Central memory CD4-positive, alpha-beta T cell (primary cell): ENCODE measurements at places on chromosomes 2 and 18.

- no peak for DNase-seq
Measured at GRCh38 chr18:49241852-49242251, 218.6 kb downstream of the DYM start.

DNA sequence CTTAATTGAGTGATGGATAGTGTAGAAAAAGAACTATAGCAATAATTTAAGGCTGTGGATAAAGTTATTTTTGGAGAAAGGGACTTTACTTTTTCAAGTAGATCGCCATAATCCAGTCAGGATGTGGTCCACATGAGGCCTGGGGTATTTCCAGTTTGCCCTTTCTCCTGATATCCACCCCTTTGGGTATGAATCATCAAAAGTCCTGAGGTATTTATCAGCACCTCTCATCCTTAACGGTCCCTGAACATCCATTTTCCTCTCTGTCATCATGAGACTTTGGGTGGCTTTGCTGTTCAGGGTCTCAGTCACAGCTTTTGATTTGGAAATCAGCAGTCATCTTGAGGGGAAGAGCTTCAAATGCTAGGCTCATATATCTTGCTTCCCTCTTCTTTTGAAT lies 39.3 kb upstream of the ELAC1 start:
- no peak for DNase-seq

DNA sequence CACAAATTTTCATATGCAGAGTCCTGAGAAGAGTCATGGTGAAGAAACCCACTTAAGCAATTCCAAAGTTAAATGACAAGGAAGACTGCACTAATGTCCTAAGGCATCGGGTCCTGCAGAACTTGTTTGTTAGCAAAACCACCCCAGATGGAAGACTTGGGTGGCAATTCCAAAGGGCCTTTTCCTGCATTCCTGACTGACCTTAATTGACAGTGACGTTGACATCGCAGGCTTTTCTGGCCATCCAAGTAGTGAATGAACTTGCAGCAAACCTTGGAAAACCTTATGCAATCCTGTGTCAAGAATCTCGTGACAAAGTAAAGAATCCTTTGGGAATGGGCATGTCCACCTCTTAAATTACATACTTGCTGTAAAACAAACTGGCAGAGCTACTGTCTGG lies 112.5 kb upstream of the SH3BP4 start:
- no peak for DNase-seq

- DNase-seq: no peak
Measured at GRCh38 chr2:938181-939005, 12.3 kb upstream of the SNTG2 start.

GRCh38 chr2:234843411-234843810 lies 108.4 kb upstream of the SH3BP4 start:
- no peak for DNase-seq

DNA sequence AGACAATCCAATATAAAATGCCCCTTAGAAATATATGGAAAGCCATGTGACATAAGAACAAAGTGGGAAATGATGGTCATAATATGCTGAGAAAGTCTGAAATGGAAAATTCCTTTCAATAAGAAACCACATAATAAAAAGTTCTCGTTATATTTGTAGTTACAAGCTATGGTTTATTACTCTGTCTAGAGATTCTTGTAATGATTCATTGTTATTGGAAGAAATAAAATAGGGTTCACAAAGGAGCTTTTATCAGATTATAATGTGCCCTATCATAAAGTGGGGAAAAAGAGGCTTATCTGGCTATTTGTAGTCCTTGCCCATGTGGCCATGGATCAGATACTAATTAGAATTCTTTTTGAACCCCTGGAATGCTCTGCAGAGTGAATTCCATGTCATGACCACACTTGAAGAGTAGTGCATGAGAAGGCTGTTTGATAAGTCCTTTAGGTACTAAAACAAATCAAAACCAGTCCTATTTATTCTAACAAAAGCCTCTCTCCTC lies 420.7 kb upstream of the NRP2 start:
- no peak for DNase-seq

DNA sequence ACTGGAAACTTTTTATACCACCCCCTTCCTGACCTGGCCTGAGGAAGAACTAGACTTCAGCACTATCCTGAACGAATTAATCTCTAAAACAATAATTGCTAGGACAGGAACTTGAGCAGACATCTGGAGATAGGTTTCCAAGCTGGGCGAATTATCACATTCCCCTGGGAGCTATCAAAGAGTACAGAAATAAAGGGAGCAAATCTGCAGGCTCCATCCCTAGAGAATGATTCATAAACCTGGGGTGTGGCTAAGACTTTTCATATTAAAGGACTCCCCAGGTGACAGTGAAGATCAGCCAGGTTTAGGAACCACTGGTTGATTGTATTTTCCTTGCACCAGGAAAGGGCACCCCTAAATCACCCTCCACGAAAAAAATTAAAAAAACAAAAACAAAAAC lies 105.6 kb upstream of the NOL4 start:
- DNase-seq: no peak

GRCh38 chr2:173680574-173680973 lies 284.6 kb downstream of the SP3 start:
- no peak for DNase-seq

- no peak for DNase-seq
Measured at GRCh38 chr18:449374-449773, 51.1 kb downstream of the COLEC12 start.

GRCh38 chr2:185245216-185245615 lies 493.4 kb upstream of the FSIP2 start:
- no peak for DNase-seq

- DNase-seq: no peak
Measured at GRCh38 chr2:67883316-67884087, 179.3 kb downstream of the C1D start.

DNA sequence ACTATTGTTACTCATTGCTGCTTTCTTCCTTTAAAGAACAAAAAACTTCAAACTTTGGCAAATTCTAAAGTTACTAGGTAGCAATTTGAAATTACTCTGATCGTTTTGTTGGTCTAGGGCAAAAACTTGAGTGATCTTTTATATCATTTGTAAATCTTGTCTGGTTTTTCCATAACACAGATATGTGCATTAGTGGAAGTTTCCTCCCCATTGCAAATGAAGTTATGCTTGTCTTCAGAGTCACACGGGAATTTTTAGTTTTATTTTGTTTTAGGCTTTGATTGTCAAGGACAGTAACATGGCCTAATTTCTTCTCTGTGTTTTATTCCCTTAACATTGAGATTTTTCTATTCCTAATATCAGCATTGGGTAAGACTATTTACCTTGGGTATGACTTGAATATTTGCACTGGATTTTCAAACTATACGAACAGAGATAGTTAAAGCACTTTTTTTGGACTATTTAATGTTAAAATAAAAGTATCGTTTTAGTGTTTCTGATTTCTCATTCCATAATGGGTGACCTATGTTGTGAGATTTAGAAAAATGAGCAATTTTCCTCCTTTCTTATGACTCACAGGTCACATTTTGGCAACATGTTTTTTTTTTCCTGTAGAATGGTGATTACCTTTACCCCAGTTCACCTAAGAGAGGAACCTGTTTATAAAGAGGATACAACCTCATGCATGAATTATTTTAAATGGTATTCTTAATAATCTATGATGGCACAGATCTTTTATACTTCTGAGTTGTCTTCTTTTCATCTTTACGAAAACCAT lies 65.0 kb downstream of the BABAM2 start:
- DNase-seq: no peak

GRCh38 chr2:12555012-12555645 lies 161.6 kb upstream of the TRIB2 start:
- DNase-seq: no peak

DNA sequence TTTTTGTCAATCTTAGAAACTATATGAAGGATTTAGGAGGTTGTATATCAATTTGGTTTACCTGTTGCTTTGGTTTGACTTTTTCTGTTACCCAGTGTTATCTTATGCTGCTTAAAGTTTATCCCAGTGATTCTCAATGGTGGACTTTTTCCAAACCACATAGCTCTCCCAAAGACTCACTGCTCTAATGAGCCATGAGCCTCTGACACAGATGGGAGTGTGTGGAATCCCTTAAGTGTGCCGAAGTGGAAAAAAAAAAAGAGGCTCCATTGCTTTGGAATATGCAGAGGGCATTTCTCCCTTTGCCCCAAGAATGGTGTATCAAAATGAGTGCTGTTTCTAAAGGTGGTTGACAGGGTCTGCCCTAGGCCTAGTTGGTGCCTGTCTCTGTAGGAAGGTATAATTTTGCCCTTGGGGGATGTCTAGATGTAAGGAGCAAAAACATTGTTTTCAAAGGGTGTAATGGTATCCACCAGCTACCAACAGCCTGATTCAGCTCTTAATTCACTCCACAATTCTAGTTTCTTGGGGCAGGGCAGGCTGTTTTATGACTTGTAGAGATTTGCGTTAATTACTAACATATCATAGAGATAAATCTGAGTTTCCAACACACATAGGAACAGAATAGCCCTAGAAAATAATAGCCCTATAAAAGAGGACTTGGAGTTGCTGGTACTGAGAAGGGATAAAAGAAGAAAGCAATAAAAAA lies 64.3 kb upstream of the CYP26B1 start:
- DNase-seq: no peak

GRCh38 chr2:155035308-155035707 lies 336.8 kb downstream of the KCNJ3 start:
- DNase-seq: no peak

GRCh38 chr2:3462493-3463104 lies 56.7 kb downstream of the ADI1 start:
- no peak for DNase-seq

- no peak for DNase-seq
Measured at GRCh38 chr2:234852035-234852434, 99.8 kb upstream of the SH3BP4 start.
